ENCODE measurements at places on chromosomes 7 and 10. TPM values are rescaled to one million over a fixed set of nuclear protein-coding genes. Genes with fewer than 3 reads are reported as not detected.

Gene NPSR1
- not detected for total RNA-seq

Gene HOXA2
- total RNA-seq, result not detected

Gene AVPI1
- total RNA-seq, result 65.2 TPM

Gene C10orf143
- 0.71 TPM for total RNA-seq
